8988T (cell line): ENCODE measurements at places on chromosomes 16 and 17.

DNA sequence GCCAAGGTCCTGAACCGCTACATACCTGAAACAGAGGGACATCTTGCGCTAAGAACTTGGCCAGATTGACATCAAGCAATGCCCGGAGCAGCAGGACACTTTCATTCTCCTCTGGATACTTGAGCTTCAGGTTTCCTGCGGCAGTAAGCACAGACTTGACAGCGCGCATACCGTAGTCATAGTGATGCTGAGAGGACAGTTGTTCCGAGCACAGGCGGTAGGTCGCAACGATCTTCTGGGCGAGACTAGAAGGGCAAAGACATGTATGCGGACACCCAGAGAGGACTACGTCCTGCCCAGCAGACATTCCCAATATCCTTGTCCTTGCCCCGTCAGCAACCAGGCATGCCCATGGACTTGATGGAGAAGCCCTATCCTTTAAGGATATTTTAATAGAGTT lies 112.9 kb downstream of the DNAH3 start:
- no peak for DNase-seq

DNA sequence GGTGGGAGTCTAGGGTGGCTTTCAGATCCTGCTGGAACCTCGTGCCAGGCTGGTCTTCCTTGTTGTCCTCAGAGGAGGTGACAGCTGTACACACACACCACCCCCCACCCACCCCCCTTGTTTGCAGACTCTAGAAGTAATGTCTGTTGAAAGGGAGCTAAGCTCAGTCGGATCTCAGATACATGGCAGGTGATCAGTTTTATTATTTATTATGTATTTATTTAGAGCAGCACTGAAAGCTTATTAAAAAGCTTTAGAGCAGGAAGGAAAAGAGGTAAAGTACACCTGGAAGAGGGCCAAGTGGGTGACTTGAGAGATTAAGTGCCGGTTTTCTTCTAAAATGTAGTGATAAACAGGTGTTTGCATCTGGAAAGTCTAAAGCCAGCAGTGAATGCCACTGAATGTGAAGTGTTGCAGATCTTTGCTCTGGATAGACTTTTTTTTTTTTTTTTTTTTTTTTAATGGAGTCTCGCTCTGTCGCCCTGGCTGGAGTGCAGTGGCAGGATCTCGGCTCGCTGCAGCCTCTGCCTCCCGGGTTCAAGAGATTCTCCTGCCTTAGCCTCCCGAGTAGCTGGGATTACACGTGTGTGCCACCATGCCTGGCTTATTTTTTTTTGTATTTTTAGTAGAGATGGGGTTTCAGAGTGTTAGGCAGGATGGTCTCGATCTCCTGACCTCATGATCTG lies 40.2 kb downstream of the FOXK2 start:
- DNase-seq: no peak

- DNase-seq: no peak
Measured at GRCh38 chr16:11233727-11234376, 22.2 kb downstream of the SOCS1 start.

- no peak for DNase-seq
Measured at GRCh38 chr17:28372945-28373274, 1.4 kb downstream of the SARM1 start.

DNA sequence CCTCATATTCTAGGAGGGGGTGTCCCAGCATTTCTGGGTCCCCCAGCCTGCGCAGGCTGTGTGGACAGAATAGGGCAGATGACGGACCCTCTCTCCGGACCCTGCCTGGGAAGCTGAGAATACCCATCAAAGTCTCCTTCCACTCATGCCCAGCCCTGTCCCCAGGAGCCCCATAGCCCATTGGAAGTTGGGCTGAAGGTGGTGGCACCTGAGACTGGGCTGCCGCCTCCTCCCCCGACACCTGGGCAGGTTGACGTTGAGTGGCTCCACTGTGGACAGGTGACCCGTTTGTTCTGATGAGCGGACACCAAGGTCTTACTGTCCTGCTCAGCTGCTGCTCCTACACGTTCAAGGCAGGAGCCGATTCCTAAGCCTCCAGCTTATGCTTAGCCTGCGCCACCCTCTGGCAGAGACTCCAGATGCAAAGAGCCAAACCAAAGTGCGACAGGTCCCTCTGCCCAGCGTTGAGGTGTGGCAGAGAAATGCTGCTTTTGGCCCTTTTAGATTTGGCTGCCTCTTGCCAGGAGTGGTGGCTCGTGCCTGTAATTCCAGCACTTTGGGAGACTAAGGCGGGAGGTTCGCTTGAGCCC lies 11.6 kb downstream of the STH start:
- DNase-seq: no peak

GRCh38 chr16:66898207-66898606 lies 17.9 kb downstream of the PDP2 start:
- DNase-seq: no peak

DNA sequence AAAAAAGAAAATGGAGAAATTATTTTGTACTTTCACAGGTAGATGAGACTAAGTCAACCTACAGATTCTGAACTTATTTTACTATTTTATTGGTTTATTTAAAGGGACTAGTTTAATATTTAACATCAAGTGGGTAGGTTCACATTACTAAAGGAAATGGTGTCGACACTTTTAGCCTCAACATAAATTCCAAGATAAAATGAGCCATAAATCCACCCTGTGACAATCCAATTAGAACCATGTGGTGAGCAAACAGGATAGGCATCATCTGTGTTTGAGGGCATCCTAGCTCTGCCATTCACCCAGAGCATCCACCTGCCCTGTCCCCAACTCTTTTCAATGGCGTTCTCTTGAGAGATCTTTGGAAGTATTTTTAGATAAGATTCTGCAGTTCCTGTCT lies 92.8 kb upstream of the PMFBP1 start:
- DNase-seq: no peak

GRCh38 chr17:46028981-46029565 lies 30.0 kb downstream of the STH start:
- DNase-seq: no peak

- no peak for DNase-seq
Measured at GRCh38 chr16:13733561-13733960, 186.4 kb upstream of the ERCC4 start.

DNA sequence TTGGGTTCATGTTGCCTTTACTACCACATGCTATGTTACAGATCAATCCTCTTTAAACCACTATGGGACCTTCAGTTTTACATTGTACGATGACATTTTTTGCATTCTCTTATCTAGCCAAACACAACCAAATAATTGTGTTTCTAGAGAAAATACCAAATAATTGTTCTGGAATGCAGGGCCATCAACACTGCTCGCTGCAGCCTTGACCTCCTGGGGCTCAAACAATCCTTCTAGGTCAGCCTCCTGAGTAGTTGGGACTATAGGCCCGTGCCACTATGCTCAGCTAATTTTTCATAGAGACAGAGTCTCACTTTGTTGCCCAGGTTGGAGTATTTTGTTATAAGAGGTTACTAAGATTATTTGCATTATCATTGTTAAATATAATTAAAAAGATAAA lies 237.5 kb upstream of the PMFBP1 start:
- DNase-seq: no peak

GRCh38 chr17:9221147-9221921 lies 200.0 kb downstream of the NTN1 start:
- DNase-seq: no peak

- DNase-seq: no peak
Measured at GRCh38 chr17:45132320-45132571, at the start of gene PLCD3. Gene PLCD3 (minus strand): TSS chr17:45132515. CDS start chr17:45132410, 105 bp downstream.

GRCh38 chr16:49969091-49970030 lies 55.7 kb upstream of the CNEP1R1 start:
- DNase-seq: no peak

GRCh38 chr16:56634715-56635440 lies 2.4 kb downstream of the MT1M start:
- no peak for DNase-seq

DNA sequence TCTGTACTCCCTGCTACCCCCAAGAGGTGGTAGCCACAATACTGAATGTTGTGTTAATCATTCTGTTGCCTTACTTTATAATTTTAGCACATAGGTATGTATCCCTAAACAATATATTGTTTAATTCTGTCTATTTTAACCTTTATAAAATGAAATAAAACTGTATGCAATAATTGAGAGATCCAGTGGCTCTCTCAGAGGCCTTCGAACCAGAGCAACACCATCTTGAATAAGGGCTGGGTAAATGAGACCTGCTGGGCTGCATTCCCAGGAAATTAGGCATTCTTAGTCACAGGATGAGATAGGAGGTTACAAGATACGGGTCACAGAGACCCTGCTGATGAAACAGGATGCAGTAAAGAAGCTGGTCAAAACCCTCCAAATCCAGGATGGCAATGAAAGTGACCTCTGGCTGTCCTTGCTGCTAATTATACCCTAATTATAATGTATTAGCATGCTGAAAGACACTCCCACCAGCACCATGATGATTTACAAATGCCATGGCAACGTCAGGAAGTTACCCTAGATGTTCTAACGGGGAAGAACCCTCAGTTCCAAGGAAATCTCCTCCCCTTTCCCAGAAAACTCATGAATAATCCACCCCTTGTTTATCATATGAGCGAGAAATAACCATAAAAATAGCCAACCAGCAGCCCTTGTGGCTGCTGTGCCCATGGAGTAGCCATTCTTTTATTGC lies 2.0 kb upstream of the CANT1 start:
- no peak for DNase-seq

- no peak for DNase-seq
Measured at GRCh38 chr17:28485049-28485448, 11.6 kb downstream of the SLC13A2 start.

GRCh38 chr17:55090079-55090492 lies 121.5 kb downstream of the STXBP4 start:
- no peak for DNase-seq

- DNase-seq: no peak
Measured at GRCh38 chr16:59039066-59039720, 305.1 kb upstream of the GOT2 start.

DNA sequence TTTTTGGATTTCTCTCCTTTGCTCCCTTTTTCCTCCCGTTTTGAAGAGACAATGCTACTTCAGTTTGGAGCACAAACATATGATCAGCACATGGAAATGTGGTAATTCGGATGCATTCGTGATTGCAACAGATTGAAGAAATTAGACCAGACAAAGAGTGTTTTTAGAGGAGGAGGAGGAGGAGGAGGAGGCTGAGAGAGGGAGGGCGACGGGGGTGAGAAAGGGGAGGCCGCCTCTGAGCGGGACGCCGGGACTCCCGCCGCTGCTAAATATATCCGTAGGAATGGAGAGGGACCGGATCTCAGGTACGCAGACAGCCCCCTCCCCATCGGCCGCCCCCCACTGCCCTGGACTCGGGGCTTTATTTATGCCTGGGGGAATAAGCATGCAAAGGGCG lies 179.3 kb downstream of the SEC14L1 start:
- DNase-seq: no peak

DNA sequence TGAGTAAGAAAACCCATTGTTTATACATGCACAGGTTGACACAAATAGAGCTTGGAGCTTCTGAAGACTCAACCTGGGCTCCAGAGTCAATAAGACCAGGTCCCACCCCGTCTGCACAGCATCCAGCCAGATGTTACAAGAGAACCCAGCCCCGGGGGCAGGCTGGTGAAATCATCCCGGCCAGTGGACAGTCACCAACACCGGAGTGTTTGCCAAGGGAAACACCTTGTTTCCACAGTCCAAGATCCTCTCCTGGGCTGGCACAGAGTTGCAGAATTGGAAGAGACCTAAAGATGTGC lies 90.3 kb downstream of the RAB11FIP4 start:
- DNase-seq: no peak

DNA sequence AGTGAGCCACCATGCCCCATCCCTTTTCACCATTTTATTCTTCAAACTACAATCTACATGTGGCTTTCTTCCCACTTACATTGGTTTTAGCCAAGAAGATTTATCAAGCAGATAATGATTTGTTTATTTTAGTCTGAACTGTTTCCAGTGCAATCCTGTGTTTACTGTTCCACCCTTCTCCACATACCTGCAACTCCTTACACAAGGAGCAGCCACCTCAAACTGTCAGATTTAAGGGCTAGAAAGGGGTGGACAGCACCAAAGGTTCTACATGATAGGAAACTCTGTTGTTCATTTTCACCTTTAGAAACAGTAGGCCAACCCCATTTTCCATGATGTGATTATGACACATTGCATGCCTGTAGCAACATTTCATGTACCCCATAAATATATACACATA lies 1.9 kb downstream of the RUNDC1 start:
- DNase-seq: no peak

GRCh38 chr17:3665834-3666233 lies 2.5 kb downstream of the TAX1BP3 start:
- DNase-seq: no peak

DNA sequence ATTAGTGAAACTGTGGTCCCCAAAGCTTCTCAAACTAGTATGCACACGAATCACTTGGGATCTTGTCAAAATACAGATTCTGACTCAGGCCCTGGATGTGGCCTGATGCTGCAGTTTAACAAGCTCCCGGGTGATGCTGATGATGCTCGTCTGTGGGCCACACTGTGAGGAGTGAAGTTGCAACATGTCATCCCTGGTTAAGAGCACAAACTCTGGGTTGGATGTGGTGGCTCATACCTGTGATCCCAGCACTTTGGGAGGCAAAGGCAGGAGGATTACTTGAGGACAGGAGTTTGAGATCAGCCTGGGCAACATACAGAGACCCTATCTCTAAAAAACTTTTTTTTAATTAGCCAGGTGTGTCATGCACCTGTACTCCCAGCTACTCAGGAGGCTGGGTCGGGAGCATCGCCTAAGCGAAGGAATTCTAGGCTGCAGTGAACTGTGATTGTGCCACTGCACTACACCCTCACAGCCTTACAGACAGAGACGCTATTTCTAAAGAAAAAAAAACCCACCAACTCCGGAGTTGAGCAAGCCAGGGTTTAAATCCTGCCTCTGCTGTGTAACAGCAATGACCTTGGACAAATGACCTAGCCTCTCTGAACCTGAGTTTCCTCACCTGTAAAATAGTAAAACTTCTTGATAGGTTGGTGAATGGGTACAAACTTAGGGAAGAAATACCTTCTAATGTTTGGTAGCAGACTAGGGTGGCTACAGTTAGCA lies 24.4 kb upstream of the ABAT start:
- no peak for DNase-seq

- no peak for DNase-seq
Measured at GRCh38 chr17:20273741-20274500, 193.4 kb downstream of the LGALS9B start.

GRCh38 chr16:28073836-28074235 lies 10.3 kb upstream of the GSG1L start:
- no peak for DNase-seq

- DNase-seq: no peak
Measured at GRCh38 chr17:44599298-44600175, 42.3 kb downstream of the FZD2 start.

- DNase-seq: no peak
Measured at GRCh38 chr16:10824111-10824893, 5.7 kb upstream of the TVP23A start.

GRCh38 chr16:56399047-56399446 lies 26.3 kb downstream of the AMFR start:
- no peak for DNase-seq

DNA sequence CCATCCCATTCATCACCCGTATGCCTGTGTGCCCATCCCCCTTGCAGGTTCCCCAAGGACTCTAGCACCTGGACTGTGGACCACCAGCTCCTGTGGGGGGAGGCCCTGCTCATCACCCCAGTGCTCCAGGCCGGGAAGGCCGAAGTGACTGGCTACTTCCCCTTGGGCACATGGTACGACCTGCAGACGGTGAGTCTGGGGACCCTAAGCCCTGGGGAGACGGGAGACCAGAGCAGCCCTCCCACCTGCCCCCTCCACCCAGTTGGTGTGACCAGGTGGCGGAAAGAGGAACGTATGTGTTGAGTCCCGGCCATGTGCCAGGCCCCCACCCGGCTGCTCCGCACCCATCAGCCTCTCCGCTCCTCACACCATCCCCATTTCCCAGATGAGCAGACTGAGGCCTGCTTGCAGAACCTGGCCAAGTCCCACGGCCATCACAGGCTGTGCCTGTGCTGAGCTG lies 15.6 kb downstream of the GAA start:
- no peak for DNase-seq

GRCh38 chr17:59257101-59257500 lies 36.8 kb downstream of the GDPD1 start:
- DNase-seq: no peak
